IMR-90 (cell line): ENCODE measurements at places on chromosomes 3 and 15.

- no peak for DNase-seq
Measured at GRCh38 chr3:182784542-182784941, 8.8 kb upstream of the ATP11B start.

DNA sequence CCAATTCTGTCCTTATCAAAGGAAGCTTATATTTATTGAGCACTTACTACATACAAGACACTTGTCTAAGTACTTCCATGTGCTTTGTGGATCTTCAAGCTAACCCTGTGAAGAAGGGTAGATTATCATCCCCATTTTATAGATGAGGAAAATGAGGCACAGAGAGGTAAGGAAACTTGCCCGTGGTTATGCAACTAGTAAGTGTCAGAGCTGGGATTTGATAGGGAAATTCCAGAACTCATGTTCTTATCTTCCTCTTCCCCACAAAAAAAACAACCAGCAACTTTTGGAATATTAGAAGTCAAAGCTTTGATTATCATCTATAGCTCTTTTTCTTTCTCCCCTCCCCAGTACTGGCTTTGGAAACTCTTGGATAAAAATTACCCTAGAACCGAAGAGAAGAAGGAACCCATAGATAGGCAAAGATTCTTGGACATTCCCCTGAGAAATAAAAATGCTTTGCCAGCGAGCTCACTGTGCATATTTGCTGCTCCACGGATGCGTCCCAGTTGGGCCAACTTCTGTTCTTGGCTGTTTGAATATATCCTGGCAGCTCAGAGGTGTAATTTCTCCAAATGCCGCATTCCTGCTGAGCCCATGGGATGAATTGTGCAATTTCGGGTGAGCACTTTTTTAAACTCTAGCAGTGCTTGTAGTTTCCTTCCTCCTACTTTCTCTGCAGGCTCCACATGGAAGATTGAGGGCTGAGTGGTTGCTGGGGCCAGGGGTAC, 591.5 kb upstream of the CFAP20DC start:
- DNase-seq = peak; percentile 9

DNA sequence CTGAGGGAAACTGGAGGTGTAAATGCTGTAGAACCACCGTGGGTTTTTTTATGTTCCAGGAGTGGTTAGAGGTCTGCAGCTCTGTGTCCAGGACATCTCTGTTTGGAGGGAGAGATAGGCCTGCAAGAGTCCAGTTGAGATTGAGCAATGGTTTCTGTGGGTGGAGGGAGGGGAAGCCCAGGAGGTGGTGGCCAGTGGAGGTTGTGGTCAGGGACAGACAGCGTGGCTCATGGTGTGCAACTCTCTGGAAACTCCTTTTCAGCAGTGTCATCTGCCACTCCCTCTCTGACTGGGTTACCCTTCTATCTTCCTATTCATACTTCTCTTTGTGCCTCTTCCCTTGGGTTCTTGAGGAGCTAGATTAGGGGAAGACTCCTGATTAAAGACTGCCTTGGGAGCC, 9.6 kb downstream of the XCR1 start:
- no peak for DNase-seq

DNA sequence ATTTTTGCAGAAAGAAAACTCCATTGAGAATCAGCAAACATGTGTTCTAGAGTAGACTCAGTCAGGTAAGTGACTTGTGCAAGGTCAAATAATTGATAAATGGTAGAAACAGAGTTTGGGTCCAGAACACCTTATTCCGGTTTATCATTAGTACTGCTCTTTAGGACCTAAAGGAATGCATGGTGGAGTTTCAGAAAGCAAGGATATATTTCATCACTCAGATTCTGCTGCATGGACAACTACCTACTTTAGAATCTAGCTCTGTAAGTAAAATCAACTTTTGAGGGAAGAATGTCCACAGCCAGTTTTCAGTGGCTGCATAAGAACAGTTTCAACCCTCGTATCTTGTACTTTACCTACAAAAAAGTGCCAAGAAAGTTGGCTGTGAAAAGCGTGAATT, 43.6 kb downstream of the TIMP4 start:
- no peak for DNase-seq

- peak; percentile 53 for DNase-seq
Measured at GRCh38 chr3:101509811-101510210, 3.2 kb downstream of the SENP7 start.

DNA sequence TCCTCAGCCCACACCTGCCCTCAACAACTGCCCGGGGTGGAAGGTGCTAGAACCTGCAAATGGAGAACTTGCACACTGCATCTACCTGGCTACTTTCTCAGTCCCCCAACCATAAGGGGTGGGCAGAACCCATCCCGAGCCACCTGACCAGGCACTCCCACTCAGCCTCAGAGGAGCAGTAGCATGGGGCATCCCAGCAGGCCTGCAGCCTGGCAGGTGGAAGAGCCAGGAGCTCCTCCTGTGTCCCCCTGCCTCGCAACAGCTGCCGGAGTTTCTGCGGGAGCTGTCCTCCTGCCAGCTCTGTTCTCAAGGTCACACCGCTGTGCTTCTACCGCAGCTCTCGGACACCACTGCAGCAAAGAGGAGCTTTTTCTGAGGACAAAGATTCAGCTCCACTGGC, 27.5 kb downstream of the RAB6B start:
- no peak for DNase-seq

DNA sequence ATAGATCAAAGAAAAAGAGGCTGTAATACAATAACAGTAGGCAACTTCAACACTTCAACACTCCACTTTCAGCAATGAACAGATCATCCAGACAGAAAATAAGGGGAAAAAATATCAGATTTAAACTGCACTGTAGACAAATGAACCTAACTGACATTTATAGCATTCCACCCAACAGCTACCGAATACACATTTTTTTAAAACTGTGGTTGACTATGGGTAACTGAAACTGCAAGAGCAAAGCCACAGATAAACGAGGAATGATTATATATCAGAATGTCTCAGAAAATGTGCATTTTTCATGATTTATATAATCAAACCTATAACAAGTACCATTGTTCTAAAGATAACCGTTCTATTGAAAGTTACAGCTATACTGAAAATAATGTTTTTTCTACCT, 514.9 kb upstream of the DPPA4 start:
- DNase-seq = no peak

GRCh38 chr15:68990992-68991500, 23.4 kb upstream of the NOX5 start:
- no peak for DNase-seq

DNA sequence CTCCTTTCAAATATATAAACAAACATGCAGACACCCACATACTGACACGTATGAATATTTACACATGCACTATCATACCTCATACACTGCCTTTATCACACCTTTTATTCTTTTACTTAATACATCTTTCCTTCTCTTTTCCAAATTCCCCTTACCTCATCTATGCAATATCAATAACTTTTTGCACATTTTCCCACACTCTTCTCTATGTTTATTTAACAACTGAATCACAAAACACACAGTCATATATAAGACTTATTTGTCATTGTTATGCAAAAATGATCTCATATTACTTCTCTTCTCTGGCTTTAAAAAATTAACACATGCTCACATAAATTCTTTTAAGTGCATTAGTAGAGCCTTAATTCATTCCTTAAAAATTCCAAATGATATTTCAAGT, 461.4 kb downstream of the DIPK2A start:
- DNase-seq = no peak

- no peak for DNase-seq
Measured at GRCh38 chr15:73715417-73715816, 31.2 kb downstream of the CD276 start.

DNA sequence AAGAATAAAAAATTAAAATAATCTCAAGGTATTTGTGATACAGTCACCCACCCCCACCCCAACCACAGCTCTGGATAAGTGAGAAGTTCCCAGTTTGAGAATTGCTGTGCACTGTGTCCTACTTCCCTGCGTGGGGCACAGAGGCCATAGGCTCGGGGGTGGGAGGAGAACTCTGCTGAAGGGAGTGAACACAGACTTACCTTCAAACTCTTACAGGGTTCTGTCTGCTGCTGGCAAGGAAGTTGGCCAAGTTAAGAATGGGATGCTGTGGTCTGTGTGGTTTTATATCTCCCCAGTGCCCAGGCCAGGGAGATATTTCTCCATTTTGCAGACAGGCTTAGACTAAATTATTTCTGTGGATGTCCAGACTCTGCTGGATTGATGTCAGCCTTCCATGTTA, 37.6 kb downstream of the SPTSSB start:
- DNase-seq = no peak

DNA sequence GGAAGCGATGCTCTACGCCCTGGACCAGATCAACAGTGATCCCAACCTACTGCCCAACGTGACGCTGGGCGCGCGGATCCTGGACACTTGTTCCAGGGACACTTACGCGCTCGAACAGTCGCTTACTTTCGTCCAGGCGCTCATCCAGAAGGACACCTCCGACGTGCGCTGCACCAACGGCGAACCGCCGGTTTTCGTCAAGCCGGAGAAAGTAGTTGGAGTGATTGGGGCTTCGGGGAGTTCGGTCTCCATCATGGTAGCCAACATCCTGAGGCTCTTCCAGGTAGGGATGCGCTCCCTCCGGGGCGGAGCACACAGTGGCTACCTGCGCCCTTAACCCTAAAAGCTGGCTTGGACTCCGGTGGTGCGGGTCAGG, 698 bp downstream of the GRM7 start:
- DNase-seq = no peak

GRCh38 chr3:31357451-31357850, 175.3 kb upstream of the STT3B start:
- no peak for DNase-seq

DNA sequence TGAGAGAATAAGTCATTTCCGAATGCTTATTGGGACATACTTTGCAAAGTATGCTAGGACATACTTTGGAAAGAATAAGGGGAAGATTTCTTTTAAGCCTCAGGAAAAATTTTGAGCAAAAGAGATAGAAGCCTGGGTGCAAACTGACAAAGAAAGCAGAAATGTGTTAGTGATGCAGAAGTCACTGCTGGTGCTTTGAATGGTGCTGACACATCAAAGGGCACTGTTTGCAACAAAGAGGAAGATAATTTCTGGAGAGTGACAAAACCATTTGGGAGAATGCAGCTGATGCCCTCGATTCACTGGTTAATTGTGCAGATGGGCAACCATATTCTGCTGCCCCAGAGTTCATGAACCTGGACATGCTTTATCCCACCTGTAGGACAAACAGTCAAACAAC, 11.0 kb upstream of the RAP2B start:
- no peak for DNase-seq

- DNase-seq = peak; percentile 43
Measured at GRCh38 chr3:174907027-174907426, 47.9 kb downstream of the NAALADL2 start.

- DNase-seq = no peak
Measured at GRCh38 chr15:51237816-51238215, 100.6 kb downstream of the CYP19A1 start.

DNA sequence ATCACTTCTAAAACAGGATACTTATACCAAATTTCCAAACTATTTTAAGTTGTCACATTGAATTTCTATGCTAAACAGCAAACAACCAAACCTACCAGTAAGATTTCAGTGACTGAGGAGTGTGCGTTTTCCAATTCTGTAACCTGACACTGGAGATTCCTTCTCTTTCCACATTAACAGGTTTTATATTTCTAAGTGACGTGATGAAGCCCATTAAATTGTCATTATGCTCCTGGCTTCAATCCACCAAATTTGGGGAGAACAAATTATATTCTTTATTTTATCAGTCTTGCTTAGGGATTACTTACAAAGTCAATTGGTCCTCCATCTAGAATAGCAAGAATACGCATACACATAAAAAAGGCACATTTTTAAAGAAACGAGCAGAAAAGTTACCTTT, 764.8 kb upstream of the NR2F2 start:
- DNase-seq = no peak

GRCh38 chr3:79586232-79586631, 181.6 kb downstream of the ROBO1 start:
- no peak for DNase-seq

GRCh38 chr3:143825513-143825912, 22.8 kb downstream of the SLC9A9 start:
- DNase-seq = no peak

- DNase-seq = peak; percentile 90
Measured at GRCh38 chr15:72203507-72203837, 5.9 kb upstream of the GRAMD2A start.

- DNase-seq = no peak
Measured at GRCh38 chr15:67838789-67839332, 984 bp downstream of the RNU6-1 start.

GRCh38 chr3:52313774-52314188, 2.3 kb upstream of the DNAH1 start:
- peak; percentile 47 for DNase-seq

DNA sequence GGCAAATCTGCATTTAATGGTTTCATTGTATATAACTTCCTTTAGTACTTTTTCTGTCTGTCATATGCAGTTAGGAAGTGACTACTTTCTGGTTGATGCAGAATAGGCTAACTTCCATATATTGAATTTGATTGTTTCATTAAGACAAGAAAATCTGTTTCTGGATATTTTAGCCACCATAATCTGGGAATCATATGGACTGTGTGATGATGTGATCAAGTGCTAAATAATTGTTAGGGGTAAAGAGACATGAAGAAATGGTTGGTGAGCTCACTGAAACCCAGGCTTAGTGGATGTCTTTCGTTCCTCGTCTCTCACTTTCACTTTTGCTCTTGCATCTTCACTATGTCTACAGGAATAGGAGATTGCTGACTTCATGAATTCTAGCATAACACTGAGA, 3.5 kb upstream of the MNS1 start:
- DNase-seq = peak; percentile 9

DNA sequence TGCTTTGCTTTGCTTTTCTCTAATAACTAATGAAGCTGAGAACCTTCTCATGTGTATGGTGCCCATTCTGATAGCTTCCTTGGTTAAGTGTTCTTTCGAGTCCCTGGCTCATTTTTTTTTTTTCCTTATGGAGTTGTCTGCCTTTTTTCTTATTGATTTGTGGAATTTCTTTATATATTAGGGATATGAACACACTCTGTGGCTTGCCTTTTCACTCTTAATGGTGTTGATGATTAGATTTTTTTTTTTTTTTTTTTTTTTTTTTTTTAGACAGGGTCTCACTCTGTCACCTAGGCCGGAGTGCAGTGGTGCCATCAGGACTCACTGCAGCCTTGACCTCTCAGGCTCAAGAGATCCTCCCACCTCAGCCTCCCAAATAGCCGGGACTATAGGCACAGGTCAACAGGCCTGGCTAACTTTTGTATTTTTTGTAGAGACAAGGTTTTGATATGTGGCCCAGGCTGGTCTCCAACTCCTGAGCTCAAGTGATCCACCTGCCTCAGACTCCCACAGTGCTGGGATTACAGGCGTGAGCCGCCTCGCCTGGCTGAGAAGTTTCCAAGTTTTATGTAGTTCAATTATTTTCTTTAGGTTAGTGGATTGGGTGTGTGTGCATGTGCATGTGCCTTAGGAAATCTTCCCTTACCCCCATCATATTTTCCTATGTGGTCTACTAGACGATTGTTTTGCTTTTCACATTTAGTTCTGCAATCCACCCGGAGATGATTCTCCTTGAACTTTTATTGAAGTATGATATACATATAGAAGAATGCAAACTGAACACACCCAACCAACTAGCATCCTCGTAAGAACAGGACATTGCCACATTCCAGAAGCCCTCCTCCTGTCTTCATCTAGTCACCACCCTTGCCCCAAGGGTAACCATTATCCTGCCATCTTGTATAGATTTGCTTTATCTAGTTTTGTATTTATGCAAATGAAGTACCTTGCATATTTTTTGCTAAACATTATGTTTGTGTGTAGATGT, 1.7 kb upstream of the SNRPA1 start:
- DNase-seq = peak; percentile 29

GRCh38 chr15:93941697-93942096, 289.7 kb upstream of the MCTP2 start:
- no peak for DNase-seq
